Renal cortical epithelial cell (primary cell): ENCODE measurements at places on chromosomes 2 and 18.

- DNase-seq = peak; percentile 9
Measured at GRCh38 chr2:121897335-121897970, 142.0 kb downstream of the TSN start.

DNA sequence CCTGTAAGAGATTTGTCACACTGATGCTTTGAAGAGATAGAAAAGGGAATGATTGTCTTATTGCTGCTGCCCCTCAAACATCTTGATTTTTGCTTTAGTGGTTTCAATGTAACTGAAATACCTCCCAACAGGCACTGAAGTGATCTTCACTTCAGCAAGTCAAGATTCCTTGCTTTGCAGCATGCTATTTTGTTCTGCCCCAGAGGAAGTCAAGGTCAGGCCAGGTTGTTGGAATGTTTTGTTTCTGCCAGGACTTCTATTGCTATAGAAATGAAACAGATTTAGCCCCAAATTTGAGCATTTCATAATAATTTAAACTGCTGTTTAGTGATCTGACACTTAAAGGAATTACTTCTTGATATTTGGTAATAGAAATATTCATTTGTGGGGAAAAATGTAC lies 277.6 kb downstream of the ZNF804A start:
- no peak for DNase-seq

GRCh38 chr2:221431477-221431876 lies 140.6 kb downstream of the EPHA4 start:
- no peak for DNase-seq

DNA sequence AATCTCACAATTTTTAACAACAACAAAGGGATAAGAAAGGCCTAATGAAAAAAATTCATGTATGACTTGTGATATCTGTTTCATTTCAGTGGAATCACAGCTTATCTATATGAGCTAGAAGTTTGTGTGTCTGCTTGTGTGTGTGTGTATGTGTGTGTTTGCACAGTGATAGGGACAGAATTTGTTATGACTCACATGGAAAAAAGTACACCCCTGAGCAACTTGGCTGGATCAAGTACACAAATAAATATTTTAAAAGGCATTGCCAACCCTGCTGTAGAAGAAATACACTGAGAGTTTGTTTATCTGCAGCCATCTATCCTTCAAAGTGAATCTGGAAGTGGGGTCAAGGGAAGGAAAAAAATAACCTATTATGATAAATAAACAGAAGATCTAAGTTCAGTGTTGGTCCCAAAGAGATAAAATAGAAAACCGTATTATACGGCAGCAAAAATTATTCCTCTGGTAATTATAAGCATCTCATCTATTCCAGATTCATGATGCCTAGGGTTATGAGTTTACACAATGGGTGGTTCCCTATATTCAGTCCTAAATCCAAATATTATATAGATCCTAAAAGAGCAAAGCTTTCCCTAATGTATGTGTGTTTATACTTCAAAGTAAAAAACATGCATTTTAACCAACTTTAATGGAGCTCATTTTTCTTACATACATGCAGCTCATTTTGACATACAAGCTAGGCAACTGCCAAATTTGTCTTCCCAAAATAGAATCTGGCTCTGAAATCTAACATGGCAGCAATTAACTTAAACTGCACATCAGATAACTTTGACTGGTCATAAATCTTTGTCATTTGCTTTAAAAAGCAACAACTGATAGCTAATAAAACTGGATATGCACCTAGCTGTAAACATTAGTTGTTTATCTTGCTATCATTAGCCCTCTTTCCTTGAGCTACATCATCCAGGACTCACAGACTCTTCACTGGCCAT lies 420.6 kb downstream of the IRS1 start:
- DNase-seq = peak; percentile 24
